ENCODE measurements at places on chromosomes 3 and 15.
A peak's percentile ranks its signal among the peaks of the same experiment; 100 is the strongest.

DNA sequence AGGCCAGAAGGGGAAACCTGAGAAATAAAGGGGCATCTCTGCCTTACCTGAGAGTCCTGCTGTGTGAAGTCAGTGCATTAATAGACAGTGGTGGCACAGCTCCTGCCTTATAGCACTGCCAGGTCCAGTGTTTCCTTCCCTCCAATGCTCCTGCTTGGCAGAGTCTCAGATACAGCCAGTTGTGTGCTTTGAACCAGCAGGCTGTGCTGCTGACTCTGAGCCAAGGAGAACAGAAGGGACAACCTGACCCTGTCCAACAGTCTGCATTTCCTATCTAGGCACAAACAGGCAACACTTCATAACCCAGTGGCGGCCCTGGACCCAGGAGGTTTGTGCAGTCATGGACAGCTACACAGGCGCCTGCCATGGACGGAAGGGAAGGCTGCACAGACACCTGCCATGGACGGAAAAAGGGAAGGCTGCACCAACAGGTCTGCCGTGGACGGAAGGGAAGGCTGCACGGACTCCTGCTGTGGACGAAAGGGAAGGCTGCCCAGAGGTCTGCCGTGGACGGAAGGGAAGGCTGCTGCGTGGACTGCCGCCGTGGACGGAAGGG lies 33.9 kb upstream of the PLXNA1 start:
- DNase-seq: no peak

DNA sequence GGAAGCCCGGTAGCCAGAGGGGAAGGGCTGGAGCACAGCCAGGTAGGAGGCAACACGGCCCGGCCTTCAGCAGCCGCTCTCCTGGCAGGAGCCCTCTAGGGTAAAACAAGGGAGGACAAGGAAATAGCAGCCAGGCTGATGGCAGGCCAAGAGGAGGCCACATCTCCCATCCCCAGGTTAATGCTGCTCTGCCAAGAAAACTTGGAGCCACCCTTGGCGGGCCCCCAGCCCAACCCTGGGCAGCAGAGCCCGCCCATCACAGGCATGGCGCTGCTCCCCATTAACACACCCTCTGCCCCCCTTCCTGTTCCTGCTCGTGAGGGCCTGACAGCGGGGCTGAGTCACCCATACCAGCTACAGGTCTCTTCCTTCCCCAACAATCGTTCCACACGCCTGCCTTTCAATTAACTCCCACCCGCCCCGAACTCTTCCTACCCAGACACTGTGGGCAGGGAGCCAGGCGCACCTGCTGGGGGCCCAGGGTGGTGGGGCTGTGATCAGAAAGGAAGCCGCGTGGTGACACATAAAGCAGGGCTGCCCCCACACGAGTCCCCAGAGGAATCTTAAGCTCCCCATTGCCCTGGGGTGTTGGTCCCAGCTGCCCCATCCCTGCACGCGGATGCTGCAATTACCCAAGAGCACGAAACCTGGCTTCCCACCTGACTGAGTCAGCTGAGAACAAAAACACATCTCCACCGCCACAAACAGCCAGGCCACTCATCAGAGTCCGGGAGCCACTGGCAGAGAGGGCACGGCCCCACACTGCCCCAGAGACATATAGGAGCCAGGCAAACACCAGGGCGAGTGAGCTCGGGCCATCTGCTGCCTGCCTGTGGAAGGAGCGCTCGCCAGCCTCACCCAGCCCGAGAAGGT lies at the start of gene C15orf62:
C15orf62 (plus strand) TSS at position 707 of the 873 bp plus-strand sequence. CDS start 516 bp downstream, outside the sequence.
- DNase-seq: no peak

- peak; percentile 83 for DNase-seq
Observed at GRCh38 chr3:139934613-139935015, 371 bp upstream of the CLSTN2 start.

DNA sequence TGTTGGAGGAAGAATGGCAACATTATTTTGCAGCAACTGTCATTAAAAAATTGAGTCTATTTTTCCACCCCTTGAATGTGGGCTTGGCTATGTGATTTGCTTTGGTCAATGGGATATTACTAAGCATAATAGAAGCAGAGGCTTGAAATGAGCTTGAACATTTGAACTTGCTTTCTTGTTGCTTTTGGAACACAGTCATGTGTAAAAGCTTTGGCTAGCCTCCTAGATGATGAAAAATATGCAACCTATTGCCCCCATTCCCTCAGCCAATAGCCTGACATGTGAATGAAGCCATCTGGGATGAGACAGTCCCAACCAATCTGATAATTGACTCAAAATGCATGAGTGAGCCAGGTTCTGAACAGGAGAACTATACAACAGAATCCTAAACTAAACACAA lies 78.4 kb downstream of the PLSCR2 start:
- no peak for DNase-seq

DNA sequence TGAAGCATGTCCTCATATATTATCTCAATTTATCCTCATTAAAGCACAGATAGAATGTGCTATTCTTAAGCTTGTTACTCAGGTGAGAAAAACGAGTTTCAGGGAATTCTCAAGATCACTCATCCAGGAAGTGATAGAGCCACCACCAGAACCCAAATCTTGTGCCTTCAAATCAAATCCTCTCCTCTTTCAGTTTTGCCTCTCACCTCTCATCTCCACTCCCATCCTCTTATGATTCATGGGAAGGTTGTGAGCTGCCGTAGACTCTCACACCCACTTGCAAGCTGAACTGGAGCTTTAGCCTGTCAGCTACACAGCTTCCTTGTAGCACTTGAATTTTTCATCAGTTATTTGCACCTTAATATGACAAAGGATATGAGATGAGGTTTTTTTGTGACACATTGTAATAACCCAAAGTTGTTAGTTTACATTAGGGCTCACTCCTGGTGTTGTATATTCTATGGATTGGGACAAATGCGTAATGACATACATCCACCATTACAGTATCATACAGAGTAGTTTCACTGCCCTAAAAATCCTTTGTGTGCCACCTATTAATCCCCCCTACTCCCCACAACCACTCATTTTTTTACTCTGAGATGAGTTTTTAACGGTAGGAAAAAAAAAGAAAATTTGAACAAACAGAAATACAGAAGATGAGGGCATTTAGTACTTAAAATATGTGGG lies 25.7 kb downstream of the GPR15 start:
- DNase-seq: no peak

DNA sequence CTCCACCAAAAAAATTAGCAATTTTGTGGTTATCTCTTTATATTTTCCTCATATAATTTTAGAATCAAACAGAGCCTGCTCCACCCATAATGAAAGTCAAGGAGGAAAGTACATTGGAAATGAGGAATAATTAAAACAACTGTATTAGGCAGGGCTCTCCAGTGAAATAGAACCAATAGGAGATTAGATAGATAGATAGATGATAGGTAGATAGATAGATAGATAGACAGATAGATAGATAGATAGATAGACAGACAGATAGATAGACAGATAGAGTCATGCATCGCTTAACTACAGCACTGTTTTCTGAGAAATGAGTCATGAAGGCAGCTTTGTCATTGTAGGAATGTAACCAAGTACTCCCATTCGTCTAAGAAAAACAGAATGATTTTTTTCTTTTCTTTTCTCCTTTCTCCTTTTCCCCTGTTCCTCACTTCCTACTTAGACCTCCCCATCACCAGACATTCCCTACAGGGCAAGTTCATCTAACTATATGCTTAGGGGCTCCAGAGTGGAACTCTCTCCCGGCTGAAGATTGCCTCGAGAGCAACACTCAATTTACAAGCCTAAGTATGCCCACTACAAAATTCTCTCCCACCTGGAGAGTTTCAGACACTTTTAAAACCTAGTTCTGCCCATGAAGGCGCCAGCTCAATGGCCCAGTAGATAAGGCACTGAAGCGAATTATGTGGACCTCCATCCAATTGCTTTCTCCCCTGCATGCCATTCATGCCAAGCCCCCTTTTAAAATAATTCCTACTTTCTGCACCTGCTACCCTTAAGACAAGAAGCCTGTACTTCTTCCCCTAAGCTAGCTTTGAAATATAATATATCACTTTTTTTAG lies 53.3 kb upstream of the LIPC start:
- no peak for DNase-seq

- DNase-seq: no peak
Observed at GRCh38 chr15:31822463-31822862, 207.9 kb upstream of the CHRNA7 start.

DNA sequence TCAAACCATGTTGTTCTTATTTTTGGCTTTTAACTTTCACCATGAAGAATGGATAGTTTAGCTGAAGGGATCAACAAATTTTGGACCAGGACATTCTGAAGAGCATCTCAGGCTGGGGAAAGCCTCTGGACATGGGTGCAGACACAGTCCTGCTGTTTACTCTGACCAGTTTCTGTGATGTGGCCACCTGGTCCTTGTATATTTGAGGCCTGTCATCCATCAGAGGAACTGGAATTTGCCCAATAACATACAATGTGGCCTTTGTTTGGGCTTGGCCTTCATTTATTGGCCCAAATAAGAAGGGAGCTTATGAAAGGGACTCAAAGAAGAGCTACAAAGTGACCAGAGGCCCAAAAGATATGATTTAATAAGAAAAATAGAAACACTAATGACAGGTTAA lies 127.9 kb downstream of the MYRIP start:
- no peak for DNase-seq

GRCh38 chr3:4030624-4031023 lies 231.4 kb downstream of the LRRN1 start:
- no peak for DNase-seq

DNA sequence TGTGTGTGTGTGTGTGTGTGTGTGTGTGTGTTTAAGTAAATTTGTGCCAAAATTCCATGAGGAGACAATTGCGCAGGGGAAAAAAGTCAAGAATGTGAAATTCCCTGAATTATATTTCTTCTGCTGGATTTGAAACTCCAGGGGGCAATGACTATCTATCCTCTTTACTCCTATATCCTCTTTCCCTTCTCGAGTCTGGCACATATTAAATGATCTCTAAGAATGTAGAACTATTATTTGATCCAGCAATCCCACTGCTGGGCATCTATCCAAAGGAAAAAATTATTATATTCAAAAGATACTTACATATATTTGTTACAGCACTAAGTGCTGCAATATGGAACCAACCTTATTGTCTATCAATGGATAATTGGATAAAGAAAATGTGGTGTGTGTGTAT lies 350.1 kb upstream of the ADAMTS9 start:
- no peak for DNase-seq

DNA sequence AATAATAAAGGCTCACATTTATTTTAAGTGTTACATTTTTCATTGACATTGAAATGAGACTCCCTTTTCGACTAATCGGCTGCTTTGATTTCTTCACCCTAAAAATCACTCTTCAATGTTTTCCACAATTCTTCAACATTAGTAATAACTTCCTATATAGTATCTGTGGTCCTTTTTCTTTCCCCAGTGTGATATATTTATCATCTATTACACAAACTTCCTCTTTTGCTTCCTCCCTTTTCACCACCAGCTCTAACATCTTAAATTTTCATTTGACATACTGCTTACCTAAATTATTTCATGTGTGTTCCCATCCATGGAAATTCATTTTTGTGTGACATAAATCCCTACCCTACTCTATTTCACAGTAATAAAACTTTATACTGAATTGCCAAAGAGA lies 244.4 kb downstream of the TIGIT start:
- no peak for DNase-seq

DNA sequence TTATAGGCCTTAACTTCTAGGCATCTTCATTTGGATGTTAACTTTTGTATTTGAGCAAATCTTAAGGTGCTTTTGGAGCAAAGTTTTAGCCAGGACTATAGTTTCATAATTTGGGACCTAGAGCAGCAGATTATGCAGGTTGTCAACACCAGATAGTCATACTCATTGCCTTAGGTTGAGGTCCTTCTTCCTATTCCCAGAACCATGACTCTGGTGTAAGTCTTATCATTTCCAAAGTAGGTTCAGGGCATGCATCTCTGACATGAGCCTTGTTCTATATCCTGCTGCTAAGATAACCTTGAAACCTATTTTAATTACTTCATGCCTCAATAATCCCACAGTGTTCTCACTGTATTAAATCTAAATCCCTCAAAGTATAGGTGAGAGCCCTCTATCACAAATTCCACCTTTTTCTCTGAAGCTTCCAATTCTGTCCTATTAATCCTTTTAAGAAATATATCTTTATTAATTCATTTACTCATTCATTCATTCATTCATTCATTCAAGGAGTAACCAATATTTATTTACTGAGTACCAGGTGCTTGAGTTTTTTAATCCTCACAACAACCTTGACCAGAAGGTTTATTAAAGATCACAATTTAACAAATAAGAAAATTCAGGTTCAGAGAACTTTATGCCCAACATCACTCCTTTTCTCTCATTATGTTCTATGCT lies 2.7 kb upstream of the FNDC3B start:
- no peak for DNase-seq

GRCh38 chr15:27958911-27959578 lies 140.1 kb downstream of the OCA2 start:
- DNase-seq: no peak

GRCh38 chr3:122502139-122502538 lies 12.6 kb downstream of the KPNA1 start:
- no peak for DNase-seq

GRCh38 chr15:86336051-86336788 lies 256.5 kb downstream of the AGBL1 start:
- no peak for DNase-seq

- no peak for DNase-seq
Observed at GRCh38 chr15:98953968-98954367, 53.6 kb downstream of the PGPEP1L start.

DNA sequence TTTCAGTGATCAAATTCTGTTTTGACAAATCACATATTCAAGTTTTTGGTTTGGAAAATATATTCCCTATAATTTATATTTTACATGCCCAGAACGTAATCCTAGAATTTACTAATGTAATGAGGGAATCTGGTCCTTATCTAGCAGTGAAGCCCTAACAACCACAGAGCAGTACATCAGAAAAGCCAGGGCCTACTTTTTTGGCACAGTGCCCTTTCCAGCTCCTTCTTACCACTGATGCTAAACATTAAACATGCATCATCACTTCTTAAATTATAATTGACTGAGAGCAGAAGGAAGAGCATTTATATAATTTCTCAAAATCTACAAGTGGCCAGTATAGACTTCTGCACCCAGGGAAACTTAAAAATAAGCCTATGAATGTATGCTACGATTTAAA lies 66.7 kb downstream of the FBXL22 start:
- no peak for DNase-seq

GRCh38 chr3:178895178-178895789 lies 176.3 kb downstream of the ZMAT3 start:
- no peak for DNase-seq

DNA sequence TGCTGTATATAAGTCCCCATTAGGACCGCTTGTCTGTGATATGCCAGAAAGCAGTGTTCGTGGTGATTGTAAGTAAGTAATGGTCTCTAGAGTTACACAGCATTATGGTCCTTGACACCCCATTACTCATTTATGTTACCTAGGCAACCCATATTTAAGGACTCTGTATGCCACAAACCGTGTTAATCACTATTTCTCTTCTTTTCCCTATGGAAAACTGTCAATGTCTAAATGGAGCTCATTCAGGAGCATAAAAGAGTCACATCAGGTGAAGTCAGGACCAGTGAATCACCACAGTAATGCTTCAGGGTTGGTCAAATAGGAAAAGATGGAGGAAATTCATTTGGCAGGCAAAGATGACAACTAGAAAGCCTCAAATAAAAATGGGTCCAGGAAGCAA lies 146.6 kb upstream of the PEX5L start:
- DNase-seq: no peak

- DNase-seq: no peak
Observed at GRCh38 chr15:58447271-58448010, 15.7 kb downstream of the LIPC start.

All from NCI-H774 (cell line).